Ecto neural progenitor cell (in vitro differentiated cells): ENCODE measurements at places on chromosomes 5 and 9.

GRCh38 chr9:96478829-96479371 lies 28.9 kb downstream of the HABP4 start:
- no peak for DNase-seq

DNA sequence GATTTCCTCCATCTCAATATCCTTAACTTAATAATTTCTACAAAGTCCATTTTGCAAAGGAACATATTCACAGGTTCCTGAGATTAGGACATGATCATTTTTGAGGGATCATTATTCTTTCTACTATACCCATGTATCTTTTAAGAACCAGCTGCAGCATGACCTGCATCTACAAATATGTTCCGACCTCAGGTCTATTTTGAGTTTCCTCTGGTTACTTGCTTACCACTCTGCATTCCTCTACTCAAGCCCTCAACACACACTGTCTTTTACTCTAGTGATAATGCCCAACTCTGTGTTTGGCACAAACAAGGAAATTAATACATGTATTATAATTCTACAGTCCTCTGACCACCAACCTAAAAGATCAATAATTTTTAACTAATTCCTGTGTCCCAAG lies 386.1 kb downstream of the DNAH5 start:
- no peak for DNase-seq

DNA sequence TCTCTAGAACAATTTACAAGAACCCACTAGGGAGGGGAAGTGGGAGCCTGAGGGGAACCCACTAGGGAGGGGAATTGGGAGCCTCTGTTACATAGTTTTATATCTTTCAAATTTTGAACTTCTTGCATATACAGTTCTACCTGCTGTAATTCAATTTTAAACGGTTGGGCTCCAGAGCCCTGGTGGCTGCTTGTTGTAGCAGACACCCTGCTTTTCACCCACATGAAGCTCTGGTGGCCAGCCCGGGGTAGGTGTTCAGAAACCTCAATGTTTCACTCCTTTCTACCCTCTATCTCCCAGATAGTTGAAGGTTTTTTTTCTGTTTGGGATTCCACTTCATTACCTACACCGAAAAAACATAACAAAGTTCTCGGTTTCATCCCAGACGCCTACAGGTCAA lies 124.4 kb downstream of the TMEM174 start:
- no peak for DNase-seq

DNA sequence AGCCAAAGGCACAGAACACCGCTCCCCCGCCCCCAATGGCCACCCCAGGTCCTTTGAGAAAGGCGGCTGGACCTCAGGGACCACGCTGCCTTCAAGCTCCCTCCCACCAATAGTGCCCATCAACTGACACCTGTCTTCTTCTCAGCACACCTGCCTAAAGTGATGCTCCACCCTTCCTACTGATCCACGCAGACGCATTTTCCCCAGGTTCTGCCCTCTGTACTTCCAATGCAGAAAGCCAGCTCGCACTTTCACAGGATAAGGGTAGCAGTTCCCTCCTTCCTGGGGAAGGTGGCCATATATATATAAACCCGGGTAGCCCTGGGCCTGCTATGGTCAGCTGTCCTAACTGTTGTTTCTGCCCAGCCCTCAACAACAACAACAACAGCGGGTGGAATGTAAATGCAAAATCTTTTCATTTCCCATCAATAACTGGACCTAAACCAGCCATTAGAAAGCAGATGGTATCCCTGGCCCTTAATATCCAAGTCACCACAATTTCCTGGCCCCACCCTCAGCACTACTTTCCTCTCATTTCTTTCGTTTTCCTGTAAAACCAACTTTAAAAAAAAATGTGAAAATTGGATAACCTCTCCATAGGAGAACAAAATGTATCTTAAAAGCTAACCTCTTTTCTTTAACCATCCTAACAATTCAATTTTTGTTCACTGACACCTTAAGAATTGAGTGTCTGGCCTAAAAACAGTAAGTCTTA lies 1.7 kb downstream of the GOLM1 start:
- DNase-seq, result no peak

- DNase-seq, result no peak
These were observed 119.3 kb upstream of the MAN2A1 start for GRCh38 chr5:109570362-109570874.

DNA sequence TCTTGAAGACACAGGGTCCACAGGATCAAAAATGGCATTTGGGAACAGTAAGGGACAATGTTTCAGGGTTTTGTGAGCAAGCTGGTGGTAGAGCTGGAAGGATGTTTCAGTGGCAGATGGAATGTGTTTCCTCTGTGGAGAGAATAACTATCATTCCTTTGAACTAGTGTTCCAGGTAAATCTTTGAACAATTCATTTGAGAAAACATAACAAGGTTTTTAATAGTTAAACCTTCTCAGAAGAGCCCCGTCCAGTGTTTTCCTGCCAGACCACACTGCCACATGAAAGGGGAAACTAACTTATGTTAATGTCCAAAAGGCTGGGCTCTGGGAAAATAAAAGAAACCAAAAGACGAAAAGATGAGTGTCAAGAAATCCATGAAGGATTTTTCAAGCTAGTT lies 207.0 kb upstream of the ZNF462 start:
- no peak for DNase-seq

DNA sequence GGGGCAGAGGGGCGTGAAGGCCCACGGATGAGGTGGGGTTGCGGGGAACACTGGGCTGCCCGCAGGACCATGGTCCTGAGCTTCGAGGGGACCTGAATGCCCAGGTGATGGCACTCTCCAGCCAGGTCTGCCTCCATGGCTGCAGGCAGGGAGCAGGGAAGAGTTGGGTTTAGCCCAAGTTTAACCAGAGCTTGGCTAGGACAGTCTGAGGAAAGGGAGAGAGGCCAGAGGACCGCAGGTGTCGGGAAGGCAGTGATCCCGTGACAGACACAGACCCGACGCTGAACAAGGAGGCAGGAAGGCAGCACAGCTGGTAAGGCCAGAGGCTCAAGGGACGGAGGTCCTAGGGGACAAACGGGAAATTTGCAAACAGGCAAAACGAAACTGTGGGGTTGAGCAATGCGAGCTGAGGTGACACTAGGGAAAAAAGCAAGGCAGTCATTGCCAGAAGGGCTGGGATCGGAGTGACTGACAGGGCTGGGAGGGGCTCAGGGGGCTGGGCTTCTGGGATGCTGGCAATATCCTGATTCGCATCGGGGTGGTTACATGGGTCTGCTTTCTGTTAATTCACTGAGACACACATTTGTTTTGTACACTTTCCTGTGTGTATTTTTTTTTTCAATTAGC lies 25.0 kb downstream of the ARPC5L start:
- DNase-seq, result no peak

DNA sequence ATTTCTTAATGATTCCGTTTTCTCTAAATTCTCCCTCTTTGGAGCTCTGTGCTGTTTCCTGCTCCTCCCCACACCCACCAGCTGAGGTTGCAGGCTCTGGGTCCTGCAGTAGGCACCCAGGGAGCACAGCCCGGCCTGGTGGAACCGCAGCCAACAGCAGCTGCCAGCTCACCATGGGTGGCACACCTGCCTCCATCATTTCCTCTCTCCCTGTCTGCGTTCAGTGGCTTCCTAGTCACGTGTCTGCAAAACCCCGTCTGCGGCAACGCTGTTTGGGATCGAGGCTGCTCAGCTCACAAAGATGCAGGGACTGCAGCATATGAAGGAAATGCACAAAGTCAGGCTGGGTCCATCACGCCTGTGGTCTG lies 367.8 kb downstream of the IRX2 start:
- DNase-seq, result peak; percentile 34

DNA sequence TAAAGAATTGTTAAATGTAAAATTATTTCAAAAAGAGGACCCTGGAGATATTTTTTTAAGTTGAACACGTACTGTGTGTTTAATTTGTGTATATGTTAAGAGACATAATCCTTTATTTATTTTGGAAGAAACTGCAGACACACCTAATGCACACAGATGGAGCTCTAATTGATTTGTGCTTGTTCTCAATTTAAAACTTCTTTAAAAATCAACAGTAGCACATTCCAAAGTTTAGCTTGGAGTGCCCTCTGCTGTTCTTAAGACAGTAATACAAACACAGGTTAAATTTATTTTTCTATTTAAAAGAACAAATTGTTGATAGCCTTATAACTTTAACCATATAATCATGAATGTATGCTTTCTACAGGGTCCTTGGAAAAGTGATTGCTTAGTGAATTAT lies 277.6 kb upstream of the ADAMTS16 start:
- no peak for DNase-seq
